Spleen (tissue), 13 donors: ENCODE measurements at places on chromosomes 4 and X. TPM values are rescaled to one million over a fixed set of nuclear protein-coding genes. Genes with fewer than 3 reads are reported as not detected.
A peak's percentile ranks its signal among the peaks of the same experiment; 100 is the strongest.

STK26 gene
- 19.3 TPM for total RNA-seq

SMPX gene
- not detected for total RNA-seq

- H3K36me3 ChIP-seq: no peaks in the 10 kb centered on the region
- H3K4me3 ChIP-seq: peak overlapping the region; percentile 72
- DNase-seq: peak; percentile 90
- peak overlapping the region; percentile 87 for H3K27ac ChIP-seq
Measured at GRCh38 chrX:153723351-153724251, 586 bp downstream of the BCAP31 start.

GRCh38 chr4:73223258-73223650 is 35.3 kb downstream of the ANKRD17 start:
- H3K27me3 ChIP-seq: no peaks in the 10 kb centered on the region
- no peaks in the 10 kb centered on the region for H3K36me3 ChIP-seq
- peak overlapping the region; percentile 71 for H3K27ac ChIP-seq
- no peak for DNase-seq
- peaks cover 37% of the 10 kb centered on the region for H3K4me1 ChIP-seq

H2BW2 gene
- not detected for total RNA-seq

GLUD2 gene
- total RNA-seq: 1.1 TPM

GRCh38 chr4:663438-664428 is 10.3 kb downstream of the ATP5ME start:
- DNase-seq: peak; percentile 95
- H3K4me1 ChIP-seq: peaks cover 5% of the 10 kb centered on the region
- peak overlapping the region; percentile 79 for H3K27ac ChIP-seq
- H3K4me3 ChIP-seq: peak overlapping the region; percentile 75
- no peaks in the 10 kb centered on the region for H3K27me3 ChIP-seq
